ENCODE measurements at places on chromosomes 1 and 21. TPM values are rescaled to one million over a fixed set of nuclear protein-coding genes. Genes with fewer than 3 reads are reported as not detected.
A peak's percentile ranks its signal among the peaks of the same experiment; 100 is the strongest.

DNA sequence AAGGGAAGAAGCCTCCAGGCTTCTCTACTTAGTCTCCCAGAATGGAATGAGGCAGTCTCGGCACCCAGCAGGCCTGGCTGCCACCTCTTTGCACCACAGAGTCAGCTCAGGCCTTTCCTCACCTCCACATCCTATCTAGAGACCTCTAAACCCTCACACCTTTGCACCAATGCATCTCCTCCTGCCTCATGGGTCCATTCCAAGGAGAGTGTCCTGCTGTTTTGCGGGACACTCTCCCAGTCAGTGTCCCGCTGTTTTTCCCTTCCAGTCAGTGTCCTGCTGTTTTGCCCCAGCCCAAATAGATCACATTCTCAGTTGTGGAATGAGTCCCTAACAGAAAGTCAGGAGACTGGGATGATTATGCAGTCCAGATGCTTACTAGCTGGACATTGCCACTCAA, 185.6 kb upstream of the CAMK1G start:
- no peak overlapping the region for H3K4me3 ChIP-seq

Gene RGS16
- not detected for total RNA-seq

DNA sequence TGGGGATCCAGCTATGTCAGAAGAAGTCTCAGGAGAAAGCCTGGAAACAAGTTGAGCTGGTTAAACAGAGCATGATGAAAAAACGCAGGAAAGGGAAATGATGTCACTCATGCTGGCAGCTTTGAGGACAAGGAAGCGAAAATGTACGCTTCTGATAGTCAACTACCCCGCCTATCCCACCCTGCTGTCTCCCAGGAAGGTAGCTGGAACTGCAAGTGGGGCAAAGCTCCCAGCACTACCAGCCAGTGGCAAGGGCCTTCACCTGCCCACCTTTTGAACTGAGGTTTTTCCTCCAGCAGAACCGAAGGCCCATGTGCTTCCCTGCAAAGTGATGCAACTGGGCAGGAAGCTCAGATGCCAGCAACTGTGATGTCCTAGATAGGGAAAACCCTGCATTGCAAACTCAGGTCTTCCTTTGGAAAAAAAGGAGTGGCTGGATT, 6.3 kb upstream of the IL20 start:
- no peak overlapping the region for H3K27ac ChIP-seq
- no peaks in the 10 kb centered on the region for H3K27me3 ChIP-seq
- no peaks in the 10 kb centered on the region for H3K4me1 ChIP-seq
- H3K4me3 ChIP-seq: no peak overlapping the region

Gene ADIPOR1
- 60.0 TPM for total RNA-seq

GRCh38 chr1:199124351-199124750, 485.5 kb downstream of the PTPRC start:
- no peak for DNase-seq
- no peak overlapping the region for H3K4me3 ChIP-seq
- H3K27ac ChIP-seq: no peak overlapping the region

GRCh38 chr1:113742515-113742914, 16.8 kb downstream of the PHTF1 start:
- DNase-seq: no peak
- H3K36me3 ChIP-seq: peaks cover 11% of the 10 kb centered on the region
- peaks cover 3% of the 10 kb centered on the region for H3K4me1 ChIP-seq
- H3K4me3 ChIP-seq: no peak overlapping the region

Gene TEX38
- total RNA-seq: not detected

- H3K4me3 ChIP-seq: peak overlapping the region; percentile 81
- H3K27me3 ChIP-seq: no peaks in the 10 kb centered on the region
These were observed 961 bp upstream of the FUCA1 start for GRCh38 chr1:23869051-23869450.

- H3K4me3 ChIP-seq: no peak overlapping the region
- no peaks in the 10 kb centered on the region for H3K36me3 ChIP-seq
- no peak for DNase-seq
- H3K27ac ChIP-seq: no peak overlapping the region
These were observed 48.7 kb upstream of the EDN2 start for GRCh38 chr1:41533016-41533730.

GRCh38 chr1:70778934-70779333, 268.7 kb downstream of the PTGER3 start:
- no peak overlapping the region for H3K27ac ChIP-seq
- no peaks in the 10 kb centered on the region for H3K27me3 ChIP-seq
- no peak overlapping the region for H3K4me3 ChIP-seq

DNA sequence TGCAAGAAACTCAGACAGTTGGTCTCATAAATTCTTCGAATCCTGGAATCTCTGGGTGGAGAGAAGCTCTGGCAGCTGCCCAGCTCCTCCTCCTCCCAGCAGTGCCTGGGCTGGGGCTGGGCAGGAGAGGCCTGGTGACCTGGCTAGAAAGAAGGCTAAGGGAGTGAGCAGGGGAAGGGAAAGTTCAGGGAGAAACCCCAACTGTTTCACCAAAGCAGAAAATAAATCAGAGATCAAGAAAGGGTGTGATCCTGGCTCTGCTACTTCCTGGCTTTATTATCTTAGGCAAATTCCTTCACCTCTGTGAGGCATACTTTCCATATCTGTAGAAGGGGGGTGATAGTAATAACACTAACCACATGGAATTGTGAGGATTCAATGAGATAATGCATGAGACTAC, 8.8 kb upstream of the COL16A1 start:
- no peaks in the 10 kb centered on the region for H3K36me3 ChIP-seq
- peaks cover 52% of the 10 kb centered on the region for H3K4me1 ChIP-seq
- H3K27me3 ChIP-seq: peaks cover 2% of the 10 kb centered on the region
- no peak overlapping the region for H3K27ac ChIP-seq

- peaks cover 5% of the 10 kb centered on the region for H3K27me3 ChIP-seq
- peak overlapping the region; percentile 22 for H3K27ac ChIP-seq
- H3K4me3 ChIP-seq: no peak overlapping the region
- peaks cover 27% of the 10 kb centered on the region for H3K4me1 ChIP-seq
These were observed 2.9 kb upstream of the MTF1 start for GRCh38 chr1:37862330-37862729.

Gene TBX15
- 0.42 TPM for total RNA-seq

Gene TSTD1
- 0.31 TPM for total RNA-seq

Gene RHOU
- 18.5 TPM for total RNA-seq

Gene ZMYND12
- 0.13 TPM for total RNA-seq

Gene LCE2C
- total RNA-seq: not detected
